ENCODE measurements at places on chromosomes 3 and 15.

GRCh38 chr3:46359733-46360493, 6.0 kb downstream of the CCR2 start:
- no peak for DNase-seq

DNA sequence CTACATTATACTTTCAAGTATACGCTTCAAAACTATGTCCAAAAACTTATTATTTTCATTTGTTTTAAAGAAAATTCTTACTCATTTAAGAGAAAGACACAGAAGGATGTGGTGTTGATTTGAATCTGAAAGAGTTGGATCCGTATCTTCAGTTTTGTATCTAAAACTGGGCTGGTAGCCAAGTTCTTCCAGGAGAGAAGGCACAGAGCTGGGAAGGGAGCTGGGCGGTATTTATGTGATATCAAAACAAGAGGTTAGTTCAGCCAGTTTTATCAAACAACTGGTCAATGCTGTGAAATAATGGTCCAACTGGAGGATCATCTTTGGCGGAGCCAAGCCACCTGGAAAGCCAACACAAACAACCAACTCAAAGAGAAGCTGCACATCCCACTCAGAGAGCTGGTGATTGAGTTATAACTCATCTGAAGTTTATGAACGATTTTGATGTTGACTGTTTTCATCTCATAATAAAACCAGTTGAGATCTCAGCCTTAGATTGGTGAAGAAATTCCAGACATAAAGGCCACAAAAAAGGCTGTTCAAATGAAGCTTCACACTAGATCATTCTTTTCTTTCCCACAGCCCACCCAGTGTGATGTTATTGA, 489.6 kb upstream of the RASGRP1 start:
- no peak for DNase-seq

- DNase-seq: no peak
Observed at GRCh38 chr3:73569246-73569760, 55.4 kb downstream of the PDZRN3 start.

DNA sequence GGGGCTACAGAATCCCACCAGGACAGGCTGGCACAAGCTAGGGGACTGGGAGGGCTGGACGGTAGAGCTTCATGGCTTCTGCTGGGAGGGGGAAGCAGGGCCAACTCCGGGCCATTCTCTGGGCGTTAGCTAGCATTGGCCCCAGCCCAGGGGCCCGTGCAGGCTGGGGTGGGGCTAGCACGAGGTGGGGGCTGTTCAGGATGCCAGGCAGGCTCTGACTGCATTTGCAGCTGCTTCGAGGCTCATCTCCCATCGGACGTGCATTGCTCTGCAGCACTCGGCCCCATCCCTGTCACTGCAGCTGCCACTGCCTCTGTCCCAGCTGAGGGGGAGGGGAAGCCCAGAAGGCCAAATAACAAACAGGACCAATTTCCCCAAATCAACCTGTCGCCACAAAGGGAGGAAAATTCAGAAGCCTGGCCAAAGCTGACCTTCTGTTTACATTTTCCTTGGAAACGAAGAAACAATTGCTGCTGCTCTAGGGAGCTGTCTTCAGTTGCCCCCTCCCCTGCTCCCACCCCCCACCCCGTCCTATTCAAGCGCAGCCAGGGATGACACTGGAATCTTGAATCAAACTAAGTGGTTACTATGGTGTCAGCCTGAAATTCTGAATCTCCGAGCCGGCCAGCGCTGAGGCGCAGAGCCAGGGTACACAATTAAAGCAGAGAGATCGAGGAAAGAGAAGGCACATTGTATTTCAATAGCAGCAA, 138.8 kb upstream of the PRR20G start:
- no peak for DNase-seq

GRCh38 chr3:15708882-15709677, 88.7 kb downstream of the ANKRD28 start:
- no peak for DNase-seq

GRCh38 chr3:87828046-87828445, 230.8 kb downstream of the CGGBP1 start:
- DNase-seq: no peak

GRCh38 chr3:23640471-23641146, 165.1 kb upstream of the UBE2E1 start:
- no peak for DNase-seq
